ENCODE measurements at places on chromosomes 2 and 18.

GRCh38 chr2:190877436-190877835 lies 3.2 kb upstream of the GLS start:
- no peak for DNase-seq

DNA sequence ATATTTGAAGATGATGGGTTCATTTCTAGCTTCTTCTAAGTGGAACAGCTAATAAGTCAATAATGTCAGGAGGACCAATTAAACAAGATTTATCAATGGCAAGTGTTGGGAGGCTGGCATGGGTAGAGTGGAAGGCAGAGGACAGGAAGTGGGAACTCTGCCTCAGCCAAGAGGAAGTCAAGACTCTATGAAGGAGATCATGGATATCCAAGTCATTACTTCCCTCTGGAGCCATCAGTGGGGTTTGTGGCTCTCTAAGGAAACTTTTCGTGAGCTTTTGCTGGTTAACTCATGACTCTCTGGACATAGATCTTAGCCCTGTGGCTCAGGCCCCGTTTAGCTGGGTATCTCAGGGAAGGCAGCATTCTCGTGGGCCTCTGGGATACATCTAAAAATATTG lies 410.4 kb upstream of the ID2 start:
- no peak for DNase-seq

DNA sequence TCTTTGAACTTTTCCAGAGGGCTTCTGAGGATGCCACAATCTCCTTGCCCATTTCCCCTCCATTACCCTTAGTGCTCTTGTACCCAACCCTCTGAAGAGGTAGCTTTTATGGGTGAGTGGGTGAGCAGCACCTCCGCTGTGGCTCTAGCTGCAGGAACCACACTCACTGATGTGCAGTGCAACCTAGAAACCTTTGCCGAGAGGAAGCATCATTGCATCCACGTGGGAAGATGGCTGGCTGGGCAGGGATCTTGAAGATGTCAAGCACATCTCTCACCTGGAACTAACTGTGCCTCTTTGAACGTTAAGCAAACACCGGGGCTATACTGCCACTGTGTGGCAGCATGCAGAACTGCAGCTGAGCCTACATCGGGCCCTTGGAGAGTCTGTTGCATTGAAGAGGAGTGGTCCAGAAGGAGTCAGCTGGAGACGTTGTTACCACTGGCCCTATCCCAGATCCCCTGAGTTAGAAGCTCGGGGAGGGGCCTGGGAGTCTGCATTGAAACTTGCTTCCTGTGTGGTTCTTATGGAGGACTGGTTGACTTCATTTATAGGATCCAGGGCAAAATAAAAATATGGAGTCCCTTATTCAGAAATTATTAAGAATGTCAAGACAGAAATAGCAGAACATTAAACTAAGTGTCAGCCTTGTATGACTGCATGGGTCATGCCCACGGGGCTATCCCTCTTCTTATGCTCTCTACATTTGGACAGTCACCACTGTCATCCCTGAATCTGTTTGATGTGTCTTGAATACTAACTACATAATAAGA lies 28.7 kb downstream of the IGFBP5 start:
- peak; percentile 61 for DNase-seq

DNA sequence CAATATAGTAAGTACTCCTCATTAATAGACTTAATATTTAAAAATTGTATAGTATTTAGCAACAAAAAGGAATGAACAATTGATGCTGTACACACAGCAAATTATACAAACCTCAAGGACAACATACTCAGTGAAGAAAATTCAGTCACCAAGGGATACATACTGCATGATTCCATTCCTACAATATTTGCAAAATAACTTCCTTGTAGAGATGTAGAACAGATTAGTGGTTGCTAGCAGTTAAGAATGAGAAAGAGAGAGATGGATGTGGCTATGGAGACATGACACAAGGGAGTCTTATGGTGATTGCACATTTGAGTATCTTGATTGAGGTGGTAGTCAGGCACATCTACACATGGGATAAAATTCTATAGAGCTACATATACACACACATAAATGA lies 26.0 kb downstream of the COL3A1 start:
- no peak for DNase-seq

DNA sequence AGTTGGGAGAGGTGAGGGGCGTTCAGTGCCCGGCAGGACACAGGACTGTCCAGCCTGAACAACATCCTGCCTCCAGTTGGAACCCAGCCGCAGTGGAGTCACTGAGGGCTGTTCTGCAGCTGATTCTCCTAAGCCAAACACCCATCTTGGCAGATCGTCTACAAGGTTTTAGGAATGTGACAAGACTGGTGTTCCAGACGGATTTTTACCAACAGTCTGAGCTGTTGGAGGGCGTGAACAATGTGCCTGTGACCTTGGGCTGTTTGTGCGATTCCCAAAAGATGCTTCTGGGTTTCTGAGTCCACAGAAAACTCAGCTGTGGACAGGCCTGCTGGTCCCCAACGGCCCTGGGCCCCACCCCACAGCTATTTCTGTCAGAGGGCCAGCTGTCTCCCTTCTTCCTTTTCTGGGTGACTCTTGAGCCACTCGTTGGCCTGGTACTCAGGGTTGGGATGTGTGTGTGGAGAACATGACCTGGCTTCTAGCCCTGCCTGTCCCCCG lies 5.7 kb downstream of the LRRFIP1 start:
- DNase-seq = no peak

GRCh38 chr18:59884351-59884750 lies 15.4 kb upstream of the PMAIP1 start:
- DNase-seq = no peak

GRCh38 chr2:202635428-202636212 lies 851 bp downstream of the FAM117B start:
- DNase-seq = peak; percentile 75

- no peak for DNase-seq
Measured at GRCh38 chr2:241201445-241202267, 13.2 kb downstream of the ANO7 start.

GRCh38 chr18:25373432-25374179 lies 21.6 kb upstream of the ZNF521 start:
- no peak for DNase-seq

GRCh38 chr2:71611247-71611646 lies 157.9 kb downstream of the DYSF start:
- DNase-seq = no peak

GRCh38 chr2:190450363-190450762 lies 42.2 kb downstream of the MFSD6 start:
- DNase-seq = no peak

DNA sequence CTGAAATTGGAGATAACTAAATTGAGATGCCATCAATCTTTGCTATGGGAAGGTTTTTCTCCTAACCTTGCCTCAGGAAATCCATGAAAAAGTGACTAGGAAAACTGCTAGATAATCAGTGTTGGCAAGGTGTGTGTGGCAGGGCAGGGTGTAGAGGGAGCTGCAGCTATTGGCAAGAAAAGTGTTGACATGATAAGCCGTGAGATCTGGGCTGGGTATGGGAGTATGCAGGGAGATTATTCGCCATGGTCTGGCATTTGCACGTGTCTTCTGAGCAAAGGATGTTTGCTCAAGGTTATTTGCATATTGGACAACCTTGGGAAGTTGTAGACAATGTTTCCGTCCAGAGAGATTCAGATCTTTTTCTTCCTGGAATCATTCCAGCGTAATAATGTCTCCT lies 74.7 kb downstream of the SERPINB8 start:
- DNase-seq = no peak

DNA sequence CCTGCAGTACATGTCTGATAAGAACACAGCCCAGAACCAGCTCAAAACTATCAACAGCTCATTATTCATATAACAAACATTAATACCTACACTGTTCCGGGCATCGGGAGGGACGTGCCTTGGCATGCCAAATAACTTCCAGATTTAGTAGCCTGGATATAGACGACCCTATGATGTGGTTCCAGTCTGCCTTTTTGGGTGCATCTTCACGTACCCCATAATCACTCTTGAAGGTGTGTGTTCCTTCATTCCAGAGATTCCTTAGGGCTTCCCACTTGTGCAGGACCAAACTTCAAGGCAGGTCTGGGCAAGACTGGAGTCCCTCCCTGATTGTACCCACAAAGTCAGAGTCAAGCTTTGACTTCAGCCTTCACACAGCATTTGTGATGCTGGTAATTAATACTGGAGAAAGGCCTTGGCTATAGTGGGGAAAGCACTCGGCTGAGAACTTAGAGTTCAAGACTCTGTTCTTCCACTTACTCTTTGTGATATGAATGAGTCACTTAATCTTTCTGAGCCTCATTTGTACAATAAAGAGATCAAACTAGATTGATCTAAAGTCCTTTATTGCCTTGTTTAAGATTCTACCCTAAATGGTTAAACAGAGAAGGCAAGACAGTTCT lies 27.7 kb upstream of the SPATS2L start:
- DNase-seq = no peak

GRCh38 chr2:123609077-123609476 lies 416.0 kb upstream of the CNTNAP5 start:
- no peak for DNase-seq

GRCh38 chr2:162092008-162092390 lies 18.0 kb upstream of the DPP4 start:
- no peak for DNase-seq

DNA sequence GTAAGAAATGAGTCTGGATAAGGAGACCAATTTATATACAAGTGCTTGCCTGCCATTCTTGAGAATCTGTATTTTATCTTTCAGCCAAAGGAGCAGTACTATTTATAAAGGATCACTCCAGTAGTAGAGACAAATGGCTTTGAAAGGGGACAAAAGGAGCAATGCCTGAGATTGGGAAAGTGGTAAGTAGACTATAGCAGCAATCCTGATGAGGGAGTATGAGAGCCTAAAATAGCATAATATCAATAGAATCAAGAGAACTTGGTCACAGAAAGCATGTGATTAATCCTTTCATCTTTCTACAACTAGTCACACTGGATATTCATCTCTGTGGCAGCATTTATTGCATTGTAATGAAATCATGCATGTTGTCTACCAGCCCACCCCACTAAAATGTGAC lies 20.2 kb downstream of the NRXN1 start:
- DNase-seq = no peak

GRCh38 chr2:73937899-73938298 lies 11.2 kb downstream of the DGUOK start:
- DNase-seq = no peak

DNA sequence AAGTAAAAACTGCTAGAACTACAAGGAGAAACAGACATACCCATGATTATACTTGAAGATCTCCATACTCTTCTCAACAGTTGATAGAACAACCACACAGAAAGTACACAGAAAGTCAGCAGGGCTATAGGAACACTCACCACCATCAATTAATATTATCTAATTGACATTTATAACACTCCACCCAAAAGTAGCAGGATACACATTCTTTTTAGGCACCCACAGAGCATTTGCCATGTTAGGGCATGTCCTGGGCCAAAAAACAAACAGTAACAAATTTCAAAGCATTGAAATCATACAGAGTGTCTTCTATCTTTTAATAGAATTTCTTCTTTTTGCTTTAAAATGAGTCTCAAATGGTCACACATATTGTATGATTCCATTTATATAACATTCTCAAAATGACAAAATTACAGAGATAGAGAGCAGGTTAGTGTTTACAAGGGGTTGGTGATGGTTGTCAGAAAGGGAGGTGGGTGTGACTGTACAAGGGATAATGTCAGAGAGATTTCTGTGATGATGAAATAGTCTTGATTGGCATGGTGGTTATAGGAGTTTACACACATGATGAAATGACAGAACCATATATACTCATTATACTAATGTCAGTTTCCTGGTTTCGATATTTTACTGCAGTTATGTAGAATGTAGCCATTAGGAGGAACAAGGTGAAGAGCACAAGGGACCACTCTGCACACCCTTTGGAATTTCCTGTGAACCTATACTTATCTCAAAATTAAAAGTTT lies 82.8 kb downstream of the NCK2 start:
- DNase-seq = no peak

GRCh38 chr2:109381327-109381820 lies 232.4 kb downstream of the SEPTIN10 start:
- DNase-seq = no peak
